ENCODE measurements at places on chromosomes 1 and 21.

GRCh38 chr1:43204394-43204793 is 32.3 kb downstream of the CFAP57 start:
- no peak for DNase-seq

- DNase-seq: no peak
Measured at GRCh38 chr21:40244981-40245380, 377.7 kb downstream of the PCP4 start.

DNA sequence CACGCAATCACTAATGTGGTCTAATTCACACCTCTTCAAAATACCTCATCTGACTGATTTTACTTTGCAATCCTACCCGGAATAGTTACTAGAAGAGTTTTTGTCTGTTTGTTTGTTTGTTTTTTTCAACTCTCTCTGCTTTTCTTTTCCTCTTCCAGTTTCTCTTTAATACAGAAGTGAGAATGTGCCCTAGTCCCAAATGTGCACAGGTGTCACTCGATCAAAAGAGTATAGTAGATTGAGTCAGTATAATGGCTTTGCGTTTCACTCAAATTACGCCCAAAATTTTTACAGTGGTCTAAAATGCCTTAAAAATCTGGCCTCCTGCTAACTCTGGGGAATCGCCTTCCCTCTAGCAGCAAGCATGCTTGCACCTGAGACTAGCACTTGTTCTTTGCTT is 1536.8 kb downstream of the KCNT2 start:
- no peak for DNase-seq

DNA sequence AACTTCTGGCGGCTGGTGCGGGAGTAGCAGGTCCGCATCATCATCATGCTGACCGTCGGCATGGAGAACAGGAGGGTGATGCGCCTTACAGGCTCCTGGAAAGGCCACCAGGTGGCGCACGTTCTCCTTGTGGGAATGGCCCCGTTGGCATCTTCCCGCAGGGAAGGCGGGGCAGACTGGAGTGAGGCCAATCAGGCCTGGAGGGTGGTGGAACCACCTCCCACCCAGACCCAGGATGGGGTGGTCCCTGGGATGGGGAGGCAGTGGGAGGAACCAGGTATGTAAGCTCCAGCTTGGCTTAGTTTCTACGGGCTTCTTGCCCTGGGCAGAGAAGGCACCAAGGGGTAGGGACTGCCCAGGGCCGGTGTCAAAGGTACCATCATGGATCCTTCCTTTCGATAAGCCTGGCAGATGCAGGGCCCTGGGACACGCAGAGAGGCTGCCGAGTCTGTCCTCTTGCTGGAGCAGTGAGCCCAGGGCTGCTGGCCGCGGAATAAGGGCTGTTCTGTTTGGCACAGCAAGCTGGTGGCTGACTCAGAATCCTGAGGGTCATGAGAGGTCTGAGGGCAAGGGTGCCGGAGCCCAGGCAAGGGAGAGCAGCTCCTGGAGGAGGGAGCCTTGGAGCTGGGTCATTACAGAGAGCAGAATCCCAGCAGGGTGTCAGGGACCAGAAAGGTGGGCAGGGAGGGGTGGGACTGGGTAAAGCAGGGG is 8.7 kb upstream of the LGR6 start:
- DNase-seq: peak; percentile 51

- no peak for DNase-seq
Measured at GRCh38 chr1:184222652-184223052, 164.2 kb upstream of the C1orf21 start.

DNA sequence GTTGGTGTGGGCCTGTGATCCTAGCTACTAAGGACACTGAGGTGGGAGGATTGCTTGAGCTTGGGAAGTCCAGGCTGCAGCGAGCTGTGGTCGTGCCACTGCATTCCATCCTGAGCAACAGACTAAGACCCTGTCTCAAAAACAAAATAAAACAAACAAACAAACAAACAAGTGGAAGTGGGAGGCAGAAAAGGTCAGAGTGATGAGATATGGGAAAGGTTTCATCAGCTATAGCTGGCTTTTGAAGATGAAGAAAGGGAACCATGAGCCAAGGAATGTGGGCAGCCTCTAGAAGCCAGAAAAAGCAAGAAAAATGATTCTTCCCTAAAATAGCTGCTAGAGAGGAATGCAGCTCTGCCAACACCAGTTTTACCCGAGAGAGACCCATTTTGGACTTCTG is 10.6 kb upstream of the NUCKS1 start:
- DNase-seq: no peak

DNA sequence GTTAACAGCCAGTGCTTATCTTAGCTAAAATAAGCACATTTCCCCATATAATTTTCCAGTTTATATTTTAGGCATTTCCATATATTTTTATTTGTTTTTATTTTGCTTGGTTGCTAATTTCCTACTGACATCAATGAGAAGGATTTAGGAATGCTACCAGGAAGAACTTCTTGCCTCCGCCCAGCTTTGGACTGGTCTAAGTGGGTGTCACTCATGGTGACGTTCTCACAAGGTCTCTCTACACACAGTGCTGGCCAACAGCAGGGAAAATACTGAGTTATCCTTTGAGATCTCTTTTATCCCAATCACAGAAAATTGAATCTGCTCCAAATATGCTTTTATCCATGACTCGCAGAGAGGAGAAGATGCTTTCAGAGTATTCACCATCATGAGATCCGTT is 13.2 kb downstream of the MX1 start:
- no peak for DNase-seq

GRCh38 chr1:50699795-50700194 is 260.3 kb downstream of the FAF1 start:
- no peak for DNase-seq

DNA sequence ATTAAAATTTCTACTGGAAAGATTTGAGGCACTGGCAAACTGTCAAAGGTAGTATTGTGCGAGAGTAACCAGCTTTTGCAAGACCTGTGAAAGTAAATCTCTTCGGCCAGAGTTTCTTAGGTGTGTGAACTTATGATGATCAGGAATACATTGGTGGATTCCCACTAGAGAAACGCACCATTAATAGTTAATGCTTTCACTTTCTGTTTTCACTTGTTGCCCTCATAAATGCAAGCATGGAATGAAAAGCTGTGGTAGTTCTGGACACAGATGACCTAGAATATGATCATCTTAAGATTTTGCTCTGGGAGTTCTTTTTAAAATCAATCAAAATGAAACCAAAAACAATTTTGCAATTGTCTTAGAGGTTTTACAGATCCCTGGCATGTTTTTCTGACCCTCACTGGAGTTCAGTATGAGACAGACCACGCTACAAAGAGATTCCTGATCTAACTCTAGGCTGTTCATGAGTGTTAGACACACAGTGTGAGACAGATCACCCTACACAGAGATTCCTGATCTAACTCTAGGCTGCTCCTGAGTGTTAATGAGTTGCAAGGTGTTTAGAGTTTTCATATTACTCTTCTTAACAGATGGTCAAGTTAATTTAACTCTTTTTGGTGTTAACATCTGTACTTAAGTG is 98.8 kb downstream of the SDCCAG8 start:
- DNase-seq: no peak

DNA sequence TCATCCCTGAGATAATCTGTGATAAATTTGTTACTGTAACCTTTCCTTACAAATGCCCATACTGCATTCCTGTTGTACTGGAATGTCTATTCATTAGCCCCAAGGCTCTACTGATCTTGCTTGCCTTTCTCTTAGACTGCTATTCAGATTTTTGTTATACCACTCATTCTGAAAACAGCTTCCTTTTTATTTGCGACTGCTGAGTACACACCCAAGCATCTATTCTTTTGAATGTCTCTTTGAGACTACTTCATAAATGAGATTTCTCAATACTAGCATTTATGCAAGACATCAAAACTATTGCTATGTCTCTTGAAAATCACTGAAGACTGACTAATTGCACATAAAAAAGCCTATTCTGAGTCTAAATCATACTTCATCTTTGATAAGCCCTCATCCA is 38.6 kb downstream of the DENND1B start:
- DNase-seq: peak; percentile 36
